ENCODE measurements at places on chromosomes 16 and 17. TPM values are rescaled to one million over a fixed set of nuclear protein-coding genes. Genes with fewer than 3 reads are reported as not detected.
A peak's percentile ranks its signal among the peaks of the same experiment; 100 is the strongest.

DNA sequence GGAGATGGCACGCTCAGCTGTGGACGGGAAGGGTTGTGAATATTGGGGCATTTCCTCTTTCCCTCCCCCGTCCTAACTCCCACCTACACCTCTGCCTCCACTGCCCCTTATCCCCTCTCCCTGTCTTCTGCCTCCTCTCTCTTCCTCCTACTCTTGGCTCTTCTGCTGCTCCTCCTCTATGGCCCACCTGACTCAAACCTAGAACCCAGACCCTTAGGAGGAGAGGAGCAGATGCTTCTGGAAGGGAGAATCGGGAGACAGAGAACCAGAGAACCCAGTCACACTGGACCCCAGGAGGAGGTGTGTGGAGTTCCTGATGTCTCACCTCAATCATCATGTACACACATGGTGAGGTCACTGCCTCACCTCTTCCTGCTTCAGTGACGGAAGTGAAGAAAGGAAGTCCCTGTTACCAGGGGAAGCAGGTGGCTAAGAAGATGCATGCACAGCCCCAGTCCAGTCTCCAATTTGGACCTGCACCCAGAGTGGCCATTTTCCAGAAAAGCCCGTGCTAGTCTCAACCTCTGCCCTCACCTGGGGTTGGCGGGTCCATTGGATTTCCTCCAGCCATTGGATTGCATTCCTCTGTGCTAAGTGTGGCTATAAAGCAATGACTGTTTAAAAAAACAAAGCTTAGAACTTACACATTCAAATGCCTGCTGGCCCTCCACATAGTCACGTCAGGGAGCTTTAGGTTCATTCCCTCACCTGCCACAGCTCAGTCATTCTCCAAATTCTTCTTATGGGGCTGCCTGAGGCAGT, 4.0 kb downstream of the RNF222 start:
- peak; percentile 52 for DNase-seq

DNA sequence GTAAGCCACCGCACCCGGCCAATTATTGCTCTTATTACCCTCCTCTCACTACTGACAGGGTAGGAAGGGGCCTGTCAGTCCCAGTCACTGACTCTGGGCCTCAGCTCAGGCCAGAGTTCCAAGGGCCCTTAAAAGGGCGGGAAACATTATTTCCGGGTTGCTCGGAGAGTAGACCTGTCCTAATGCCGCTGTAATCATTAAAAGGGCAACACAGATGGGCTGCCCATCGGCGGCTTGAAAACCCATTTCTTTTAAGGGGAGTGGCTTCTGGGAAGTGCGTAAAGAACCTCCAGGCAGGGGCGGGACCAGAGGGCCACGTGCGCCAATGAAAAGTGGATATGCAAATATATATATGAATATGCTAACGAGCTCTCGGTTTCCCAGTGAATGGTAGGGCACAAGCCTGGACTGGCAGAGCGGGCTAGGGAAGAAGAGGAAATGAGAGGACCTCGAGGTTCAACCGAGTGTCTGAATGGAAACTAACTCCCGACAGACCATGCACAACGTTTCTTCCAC, 26.6 kb downstream of the PIPOX start:
- DNase-seq = peak; percentile 78

KRT28 gene
- total RNA-seq = not detected

PEMT gene
- total RNA-seq = 26.4 TPM

DNA sequence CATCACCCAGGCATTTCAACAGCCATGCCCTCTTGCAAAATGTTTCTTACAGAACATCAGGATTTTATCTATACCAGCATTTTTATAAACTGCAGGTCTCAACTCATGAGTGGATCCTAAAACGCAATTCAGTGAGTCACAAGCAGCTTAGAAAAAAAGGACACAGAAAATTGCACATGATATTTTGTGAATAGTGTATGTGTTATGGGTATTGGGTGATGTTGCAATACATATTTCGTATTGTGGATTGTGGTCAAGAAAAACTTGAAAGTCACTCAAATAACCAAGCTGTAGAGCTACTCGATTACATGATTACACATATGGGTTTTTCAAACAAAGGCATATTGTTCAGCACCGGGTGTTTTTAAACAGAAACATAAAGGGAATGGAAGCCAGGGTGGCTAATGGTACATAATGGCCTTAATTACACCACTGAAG, 1.4 kb downstream of the WIPI1 start:
- no peak for DNase-seq

- DNase-seq = no peak
These were observed 245.2 kb upstream of the MAF start for GRCh38 chr16:79845734-79846135.

- no peak for DNase-seq
These were observed 88.4 kb upstream of the ATF7IP2 start for GRCh38 chr16:10297341-10298006.

- DNase-seq = peak; percentile 86
These were observed 709 bp downstream of the RAB34 start for GRCh38 chr17:28716740-28717577.

DNA sequence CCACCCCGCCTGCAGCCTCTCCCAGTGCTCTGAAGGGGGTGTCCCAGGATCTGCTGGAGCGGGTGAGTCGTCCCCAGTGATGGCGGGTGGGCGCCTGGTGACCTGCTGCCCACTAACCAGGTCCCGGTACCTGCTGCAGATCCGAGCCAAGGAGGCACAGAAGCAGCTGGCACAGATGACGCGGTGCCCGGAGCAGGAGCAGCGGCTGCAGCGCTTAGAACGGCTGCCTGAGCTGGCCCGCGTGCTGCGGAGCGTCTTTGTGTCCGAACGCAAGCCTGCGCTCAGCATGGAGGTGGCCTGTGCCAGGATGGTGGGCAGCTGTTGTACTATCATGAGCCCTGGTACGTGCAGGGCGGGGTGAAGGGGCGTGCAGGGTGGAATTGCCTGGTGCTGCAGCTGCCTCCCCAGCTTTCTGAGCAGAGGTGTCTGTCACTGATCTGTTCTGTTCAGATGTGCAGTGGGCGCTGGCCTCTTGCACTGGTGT, 3.6 kb downstream of the CDT1 start:
- peak; percentile 81 for DNase-seq

TMEM238L gene
- not detected for total RNA-seq

DNA sequence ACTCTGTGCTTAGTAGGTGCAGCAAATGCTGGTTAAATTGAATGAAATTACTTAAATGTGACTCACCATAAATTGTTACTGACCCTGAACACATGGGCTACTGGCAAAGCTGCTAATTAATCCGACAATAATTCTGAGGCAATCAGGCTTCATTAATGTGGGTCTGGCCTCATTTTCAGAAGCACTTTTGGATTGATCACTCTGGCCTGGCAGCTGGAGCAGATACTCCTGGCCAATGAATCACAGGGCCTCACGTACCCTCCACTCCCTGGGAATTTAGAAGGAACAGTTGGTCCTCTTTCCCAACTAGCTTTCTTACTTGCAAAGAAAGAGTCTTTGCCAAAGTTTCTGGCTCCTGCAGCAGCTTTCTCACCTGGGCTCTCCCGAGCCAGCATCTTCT, 162.0 kb upstream of the ZKSCAN2 start:
- DNase-seq = no peak

- DNase-seq = no peak
These were observed 8.8 kb downstream of the CD300A start for GRCh38 chr17:74475189-74475588.

KCNH6 gene
- total RNA-seq = not detected

- DNase-seq = no peak
These were observed 1.3 kb upstream of the CCDC102A start for GRCh38 chr16:57537581-57538234.

CACNG3 gene
- not detected for total RNA-seq

DNA sequence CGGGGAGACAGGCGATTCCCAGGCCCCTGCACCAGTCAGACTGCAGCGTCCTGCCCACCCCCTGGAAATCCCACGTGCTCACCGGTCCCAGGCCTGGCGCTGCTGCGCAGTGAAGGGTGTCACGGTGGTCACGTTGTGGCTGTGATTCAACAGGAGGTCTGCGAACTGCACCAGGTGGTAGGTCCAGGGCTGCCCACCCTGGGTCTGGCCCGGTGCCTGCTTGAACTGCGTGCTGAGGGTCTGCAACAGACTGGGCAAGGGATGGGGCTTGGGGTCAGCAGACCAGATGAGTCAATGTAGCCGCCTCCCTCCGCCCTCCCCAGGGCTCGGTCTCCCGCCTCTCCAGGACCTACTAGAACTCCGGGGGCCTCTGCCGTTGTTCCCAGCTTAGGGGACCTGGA, 7.1 kb downstream of the MYBBP1A start:
- DNase-seq = no peak

DNA sequence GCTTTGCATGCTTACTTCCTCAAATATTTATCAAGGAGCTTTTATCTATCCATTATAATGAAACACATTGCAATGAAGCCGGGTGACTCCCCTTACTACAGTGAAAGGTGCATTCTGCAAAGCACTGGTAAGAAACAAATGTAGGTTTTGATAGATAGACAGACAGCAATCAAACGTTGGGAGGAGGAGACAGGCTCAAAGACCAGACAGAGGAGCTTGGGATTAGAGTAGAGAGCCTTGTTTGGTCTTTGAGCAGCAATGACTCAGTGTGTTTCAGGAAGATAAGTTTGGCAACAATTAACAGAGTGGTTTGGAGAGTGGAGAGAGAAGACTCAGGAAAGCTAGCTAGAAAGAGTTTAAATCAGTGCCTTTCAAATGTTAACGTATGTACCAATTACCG, 68.8 kb downstream of the ZNF18 start:
- DNase-seq = peak; percentile 76

- DNase-seq = peak; percentile 93
These were observed 19.1 kb upstream of the STAC2 start for GRCh38 chr17:39244600-39245570.
